ENCODE measurements at places on chromosomes 1 and 21.

DNA sequence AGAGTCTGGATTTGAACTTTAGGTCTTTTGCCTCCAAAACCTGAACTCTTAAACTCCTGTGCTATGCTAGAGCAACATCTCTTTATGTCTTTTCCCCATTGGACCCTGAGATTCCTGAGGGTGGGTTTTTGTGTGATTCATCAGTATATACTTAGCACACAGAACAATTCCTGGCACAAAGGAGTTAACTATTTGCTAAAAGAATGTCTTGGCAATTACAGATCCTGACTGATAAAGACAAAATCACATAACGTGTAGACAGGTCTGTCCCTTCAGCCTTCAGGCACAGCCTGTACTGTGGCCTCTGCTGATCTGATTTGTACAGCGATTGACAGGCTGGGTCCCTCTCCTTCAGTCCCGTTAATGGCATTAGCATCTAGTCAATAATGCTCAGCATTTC, 162.4 kb upstream of the BEND5 start:
- no peak for DNase-seq

- DNase-seq = no peak
Observed at GRCh38 chr1:100036718-100037655, 67.2 kb downstream of the SLC35A3 start.

DNA sequence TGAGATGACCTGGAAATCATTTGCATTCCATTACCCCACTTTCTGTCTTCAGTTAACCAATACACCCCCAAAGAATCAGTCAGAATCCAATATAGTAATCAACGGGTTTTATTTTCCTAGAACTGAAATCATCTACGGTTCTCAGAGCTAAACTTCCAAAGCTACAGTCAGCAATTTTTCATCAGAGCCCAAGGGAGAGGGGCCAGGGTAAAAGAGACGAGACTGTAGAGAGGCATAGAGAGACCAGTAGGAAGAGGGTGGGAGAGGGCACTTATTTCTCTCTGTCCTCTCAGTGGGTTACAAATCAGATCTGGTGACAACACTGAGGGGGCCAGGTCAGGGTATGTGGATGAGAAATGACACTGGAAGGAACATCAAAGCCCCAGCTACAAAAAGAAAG, 1.1 kb upstream of the MRPL24 start:
- no peak for DNase-seq

DNA sequence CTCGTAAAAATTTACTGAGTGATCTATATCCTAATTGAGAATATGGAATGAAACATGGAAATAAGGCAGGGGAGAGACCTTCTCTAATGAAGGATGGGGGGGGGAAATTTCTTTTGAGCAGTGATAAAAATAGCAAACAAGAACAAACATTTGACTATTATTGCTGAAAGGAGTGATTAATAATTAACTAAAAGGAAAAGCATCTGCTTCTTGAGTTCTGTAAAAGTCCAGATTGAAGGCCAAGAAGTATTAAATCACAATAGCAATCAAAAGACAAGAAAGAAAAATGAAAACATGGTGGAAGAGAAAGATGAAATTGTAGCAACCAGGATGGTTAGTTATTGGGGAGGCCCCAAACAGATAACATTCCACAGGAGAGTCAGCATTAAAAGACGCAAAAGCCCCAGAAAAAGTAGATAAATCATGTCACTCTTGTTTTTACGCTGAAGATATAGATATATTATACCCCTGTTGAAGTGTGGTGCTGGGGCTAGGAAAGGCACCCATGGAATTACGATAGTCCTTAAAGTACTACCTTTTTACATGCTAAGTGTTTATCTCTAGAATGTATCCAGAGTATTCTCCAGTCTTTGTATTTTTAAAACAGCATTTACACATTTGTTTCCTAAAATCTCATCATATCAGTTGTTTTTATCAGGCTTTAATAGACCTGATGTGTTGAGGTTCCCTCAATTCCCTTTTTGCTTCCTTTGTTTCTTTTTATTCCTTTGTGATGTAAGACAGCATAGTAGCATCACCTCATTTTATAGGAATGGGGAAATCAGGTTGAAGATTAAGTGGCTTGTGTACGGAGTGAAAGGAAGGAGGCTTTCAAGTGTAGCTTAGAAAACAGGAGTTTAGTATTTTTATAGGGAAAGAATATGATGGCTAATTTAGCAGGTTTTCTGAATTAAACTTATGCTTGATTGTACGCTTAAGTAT, 28.9 kb downstream of the DISP1 start:
- DNase-seq = no peak

- DNase-seq = no peak
Observed at GRCh38 chr1:4133297-4133938, 233.3 kb upstream of the C1orf174 start.

- DNase-seq = no peak
Observed at GRCh38 chr1:175765293-175765692, 21.9 kb upstream of the TNR start.

DNA sequence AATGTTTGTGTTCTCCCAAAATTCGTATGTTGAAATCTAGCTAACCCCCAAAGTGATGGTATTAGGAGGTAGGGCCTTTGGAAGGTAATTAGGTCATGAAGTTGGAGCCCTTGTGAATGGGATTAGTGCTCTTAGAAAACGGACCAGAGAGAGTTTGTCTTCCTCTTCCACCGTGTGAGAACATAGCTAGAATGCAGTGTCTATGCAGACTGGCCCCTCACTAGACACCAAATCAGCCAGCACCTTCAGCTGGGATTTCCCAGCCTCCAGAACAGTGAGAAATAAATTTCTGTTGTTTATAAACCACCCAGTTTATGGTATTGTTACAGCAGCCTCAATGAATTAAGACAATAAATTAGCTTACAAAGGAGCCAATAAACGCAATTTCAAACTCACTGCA, 58.0 kb downstream of the KIAA0319L start:
- DNase-seq = no peak

DNA sequence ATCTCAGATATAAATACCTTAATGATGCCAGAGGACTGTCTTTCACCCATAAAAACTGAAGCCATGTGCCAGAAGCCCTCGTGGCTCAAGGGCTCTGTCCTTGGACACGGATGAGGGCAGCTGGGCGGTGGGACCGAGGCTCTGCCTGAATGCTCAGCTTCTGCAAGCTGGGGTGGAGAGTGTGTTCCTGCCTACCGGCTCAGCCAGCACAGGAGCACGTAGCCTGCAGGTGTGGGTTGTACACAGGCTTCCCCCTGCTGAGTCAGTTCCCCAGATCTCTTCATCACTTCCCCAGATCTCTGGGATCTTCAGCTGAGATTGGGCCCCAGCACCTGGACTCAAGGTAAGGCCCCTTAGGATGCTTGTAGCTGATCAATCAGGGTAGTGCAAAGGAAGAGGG, 15.4 kb downstream of the KCNJ15 start:
- no peak for DNase-seq

DNA sequence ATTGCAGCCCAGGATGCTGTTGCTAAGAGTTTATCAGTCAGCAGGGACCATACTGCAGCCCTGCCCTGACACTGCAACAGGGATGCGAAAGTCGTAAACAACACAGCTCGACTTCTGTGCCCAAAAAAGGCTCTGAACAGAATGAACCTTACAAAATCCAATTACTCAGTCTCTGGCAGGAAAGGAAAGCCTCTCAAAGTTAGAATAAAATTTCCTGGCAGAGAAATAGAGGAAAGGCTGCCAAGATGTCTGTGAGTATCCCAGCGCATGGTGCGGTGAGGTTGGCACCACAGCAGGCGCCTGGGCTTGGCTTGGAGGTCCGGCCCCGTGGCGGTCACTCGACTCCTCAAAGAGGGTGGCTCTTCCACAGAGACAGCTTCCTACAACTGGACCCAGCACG, 185.8 kb downstream of the PCP4 start:
- DNase-seq = no peak

GRCh38 chr21:44755227-44755626, 43.9 kb upstream of the TSPEAR start:
- DNase-seq = no peak

GRCh38 chr1:51156752-51157151, 54.7 kb downstream of the C1orf185 start:
- no peak for DNase-seq

DNA sequence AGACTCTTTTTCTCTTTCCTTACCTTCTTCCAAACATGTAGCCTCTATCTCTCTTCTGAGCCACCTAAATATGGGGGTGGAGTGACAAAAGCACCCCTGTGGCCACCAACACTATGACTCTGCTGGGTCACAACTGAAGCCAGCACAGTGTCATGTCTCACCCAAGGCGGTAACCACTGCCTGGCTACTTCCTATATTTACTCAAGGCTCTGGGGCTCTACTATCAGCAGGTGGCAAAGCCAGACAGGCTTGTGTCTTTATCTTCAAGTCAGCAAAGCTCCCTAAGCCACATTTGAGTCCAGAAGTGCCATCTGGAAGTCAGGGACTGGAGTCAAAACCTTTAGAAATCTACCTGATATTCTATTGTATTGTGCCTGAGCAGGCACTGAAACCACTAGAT, 1515.2 kb downstream of the PLA2G4A start:
- DNase-seq = no peak

DNA sequence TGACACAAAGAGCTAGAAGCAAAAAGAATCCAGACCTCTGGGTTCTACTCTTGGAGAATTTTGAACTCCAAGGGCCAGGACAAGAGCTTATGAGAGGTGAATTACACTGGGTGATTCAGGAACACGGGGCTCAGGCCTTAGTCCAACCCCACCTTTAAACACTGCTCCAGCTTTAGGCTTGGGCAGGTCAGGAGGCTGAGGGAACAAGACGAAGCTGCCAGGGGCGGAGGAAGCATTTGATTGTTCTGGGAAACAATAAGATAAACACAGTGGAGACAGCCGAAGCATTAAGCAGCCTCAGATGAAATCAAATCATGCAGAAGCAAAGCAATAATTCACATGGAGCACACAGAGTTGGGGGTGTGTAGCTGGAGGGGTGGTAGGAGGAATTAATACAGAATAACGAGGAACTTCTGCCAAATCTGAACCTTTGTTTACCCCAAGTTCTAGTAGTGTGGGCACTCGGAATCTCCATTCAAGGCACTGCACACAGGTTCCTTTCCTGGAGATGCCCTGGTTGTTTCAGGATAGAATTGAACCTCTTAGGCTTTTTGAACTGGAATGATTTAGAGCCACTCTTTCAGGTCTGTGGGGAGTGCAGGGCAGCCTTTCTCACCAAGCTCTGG, 93.2 kb downstream of the PLXNA2 start:
- no peak for DNase-seq

DNA sequence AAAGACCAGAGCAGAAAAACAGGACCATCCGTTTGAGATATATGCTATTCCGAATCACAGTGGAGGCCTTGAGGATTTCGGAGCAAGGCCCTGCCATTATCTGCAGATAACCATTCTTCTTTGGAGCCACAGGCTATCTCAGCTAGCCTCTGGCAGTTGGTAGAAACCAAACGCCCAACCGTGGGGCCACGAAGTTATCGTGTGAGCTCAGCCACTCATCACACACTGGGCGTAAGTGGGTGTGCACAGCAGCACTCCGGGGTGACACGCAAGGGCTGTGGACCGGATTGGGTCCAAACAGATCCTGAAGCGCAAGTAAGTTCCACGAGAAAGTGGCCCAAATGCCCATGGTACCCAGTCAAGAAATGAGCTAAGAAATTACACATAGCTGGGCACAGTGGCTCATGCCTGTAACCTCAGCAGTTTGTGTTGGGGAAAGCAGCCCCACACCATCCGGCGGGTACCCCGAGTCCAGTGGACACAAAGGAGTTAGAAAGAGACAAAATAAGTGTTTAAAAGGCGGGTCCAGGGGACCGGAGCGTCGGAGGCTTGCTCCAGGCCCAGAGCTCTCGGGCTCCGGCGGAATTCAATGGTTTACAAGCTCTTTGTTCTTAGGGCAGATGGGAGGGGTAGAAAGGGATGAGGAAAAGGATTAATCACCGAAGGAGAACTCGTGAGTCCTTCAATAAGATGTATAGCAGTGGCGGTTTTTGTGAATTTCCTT, 130.6 kb downstream of the LIPI start:
- no peak for DNase-seq

- DNase-seq = peak; percentile 52
Observed at GRCh38 chr1:108560874-108561459, 1.1 kb downstream of the EEIG2 start.

DNA sequence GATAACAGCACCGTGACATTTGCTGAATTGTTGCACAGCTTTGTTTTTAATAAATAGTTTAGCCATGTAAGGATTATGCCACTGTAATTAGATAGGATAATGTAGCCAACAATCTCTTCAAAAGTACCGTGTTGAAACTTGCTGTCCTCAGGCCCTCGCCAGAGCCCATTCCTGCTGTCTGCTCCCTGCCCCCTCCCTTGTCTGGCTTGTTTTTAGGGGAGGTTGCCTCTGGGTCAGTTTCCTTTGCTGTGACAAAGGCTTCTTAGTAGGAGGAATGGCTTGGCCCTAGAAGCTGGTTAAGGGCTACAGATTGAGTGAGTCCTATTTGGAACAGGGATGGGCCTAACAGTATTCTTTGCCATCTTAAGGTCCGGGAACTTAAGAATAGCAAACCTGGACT, 107.9 kb downstream of the LMO4 start:
- no peak for DNase-seq

DNA sequence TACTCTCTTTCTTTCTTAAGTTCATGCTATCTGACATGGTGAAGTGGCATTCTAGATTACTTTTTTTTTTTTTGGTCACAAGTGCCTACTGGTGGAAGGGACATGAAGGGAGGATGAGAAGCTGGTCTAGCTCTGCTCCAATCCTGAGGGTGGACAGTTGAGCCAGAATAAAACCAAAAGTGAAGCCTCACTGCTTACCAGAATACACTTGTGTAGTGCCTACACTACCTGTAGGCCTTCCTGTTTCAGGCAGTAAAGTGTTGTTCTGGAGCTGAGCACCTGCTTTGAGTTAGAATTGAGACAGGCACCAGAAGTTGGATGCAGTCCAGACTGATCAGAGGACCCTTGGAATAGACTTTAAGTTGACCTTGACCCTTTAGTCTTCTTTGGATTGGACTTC, 40.4 kb upstream of the APOBEC4 start:
- no peak for DNase-seq

DNA sequence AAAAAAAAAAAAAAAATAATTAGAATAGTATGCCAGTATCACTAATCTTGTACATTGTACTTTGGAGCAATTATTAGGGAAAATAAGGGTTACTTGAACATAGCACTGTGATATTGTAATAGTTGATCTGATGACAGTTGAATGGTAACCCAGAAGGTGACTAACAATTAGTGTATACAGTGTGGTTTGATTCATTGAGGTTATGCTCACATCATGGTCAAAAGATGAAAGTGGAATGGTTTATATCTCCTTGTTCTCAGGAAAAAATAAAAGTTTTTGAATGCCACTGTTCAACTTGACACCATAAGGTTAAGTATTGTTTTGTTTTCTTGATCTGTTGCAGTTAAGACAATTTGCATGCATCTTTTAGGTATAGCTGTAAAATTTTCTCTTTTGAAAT, 87.0 kb downstream of the GPR52 start:
- DNase-seq = no peak

GRCh38 chr1:159743651-159744410, 29.4 kb upstream of the CRP start:
- no peak for DNase-seq

- DNase-seq = no peak
Observed at GRCh38 chr21:45772180-45772579, 128.7 kb downstream of the PCBP3 start.

GRCh38 chr1:206864939-206865671, at the start of gene IL20:
IL20 (plus strand) TSS chr1:206865623; CDS start chr1:206865853, 230 bp downstream.
- no peak for DNase-seq

- DNase-seq = no peak
Observed at GRCh38 chr1:182684116-182684828, at the start of gene RGS8. RGS8 (minus strand) TSS chr1:182684587; CDS start chr1:182669649, 14,938 bp downstream.

- no peak for DNase-seq
Observed at GRCh38 chr1:55632058-55632457, 416.9 kb upstream of the USP24 start.

Measured in cerebellar nuclear complex (tissue), 1 donor.